Body of pancreas (tissue), 4 donors: ENCODE measurements at places on chromosomes 2 and 18.

GRCh38 chr2:175966839-175967238 is 35.2 kb downstream of the LNPK start:
- DNase-seq, result no peak

GRCh38 chr2:241563981-241564595 is 5.5 kb downstream of the BOK start:
- no peak for DNase-seq

GRCh38 chr2:232398293-232399034 is 8.2 kb upstream of the ALPG start:
- DNase-seq, result no peak

- no peak for DNase-seq
Observed at GRCh38 chr2:102522890-102523289, 49.9 kb downstream of the SLC9A4 start.

DNA sequence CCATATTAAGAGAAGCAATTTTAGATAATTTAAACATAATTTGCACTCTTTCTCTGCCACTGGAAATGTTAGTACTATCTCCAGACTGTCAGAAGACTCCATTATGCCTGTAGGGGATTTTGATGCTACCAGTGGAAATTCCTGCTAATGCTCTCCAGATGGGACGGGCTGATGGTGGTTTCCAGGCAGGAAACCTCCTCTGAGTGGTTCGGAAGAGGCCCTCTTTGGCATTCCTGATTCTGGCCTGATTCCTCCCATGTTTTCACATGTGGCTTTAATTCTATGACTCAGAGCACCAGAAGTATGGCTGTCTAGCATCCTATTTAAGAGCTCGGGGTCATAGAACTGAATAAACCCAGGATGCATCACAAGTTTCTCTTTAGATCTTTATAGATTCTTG is 70.9 kb upstream of the ST6GAL2 start:
- no peak for DNase-seq

GRCh38 chr18:48030616-48031480 is 100.4 kb upstream of the SMAD2 start:
- peak; percentile 73 for DNase-seq

DNA sequence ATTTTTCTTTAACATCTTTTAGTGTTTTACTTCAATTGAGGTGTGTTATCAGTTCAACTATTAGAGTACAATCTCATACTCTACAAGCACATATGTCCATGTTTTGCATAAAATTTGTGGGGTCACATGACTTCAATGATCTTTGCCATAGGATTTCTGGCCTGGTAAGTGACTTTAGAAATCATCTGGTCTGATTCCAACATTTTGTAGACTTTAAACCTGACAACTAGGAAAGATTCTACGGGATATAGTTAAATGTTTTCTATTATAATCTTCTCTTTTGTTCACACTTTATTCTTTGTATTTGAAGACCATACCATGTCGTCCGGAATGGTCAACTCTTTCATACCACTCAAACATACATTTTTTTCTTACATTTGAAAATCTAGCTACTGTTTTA is 62.0 kb upstream of the NEUROD1 start:
- DNase-seq, result no peak

- DNase-seq, result no peak
Observed at GRCh38 chr2:119574108-119574815, 30.0 kb downstream of the CFAP221 start.

DNA sequence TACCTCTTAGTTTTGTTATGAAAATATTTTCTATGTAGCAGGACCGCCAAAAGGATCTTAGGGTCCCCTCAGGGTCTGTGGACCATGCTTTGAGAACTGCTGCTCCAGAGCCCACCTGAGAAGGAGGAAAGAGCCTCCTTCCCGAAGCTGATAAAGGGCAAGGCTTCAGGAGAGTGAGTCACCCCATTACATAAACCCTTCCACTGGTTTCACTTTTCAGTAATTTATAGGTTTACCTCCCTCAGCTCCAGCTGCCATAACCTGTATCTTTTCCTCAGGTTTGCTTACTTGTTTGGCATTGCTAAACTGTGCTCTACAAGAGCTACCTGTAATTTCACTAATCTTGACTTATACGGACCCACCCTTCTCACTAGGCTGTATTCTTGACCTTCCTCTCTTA is 6.6 kb downstream of the TTLL4 start:
- DNase-seq, result no peak

DNA sequence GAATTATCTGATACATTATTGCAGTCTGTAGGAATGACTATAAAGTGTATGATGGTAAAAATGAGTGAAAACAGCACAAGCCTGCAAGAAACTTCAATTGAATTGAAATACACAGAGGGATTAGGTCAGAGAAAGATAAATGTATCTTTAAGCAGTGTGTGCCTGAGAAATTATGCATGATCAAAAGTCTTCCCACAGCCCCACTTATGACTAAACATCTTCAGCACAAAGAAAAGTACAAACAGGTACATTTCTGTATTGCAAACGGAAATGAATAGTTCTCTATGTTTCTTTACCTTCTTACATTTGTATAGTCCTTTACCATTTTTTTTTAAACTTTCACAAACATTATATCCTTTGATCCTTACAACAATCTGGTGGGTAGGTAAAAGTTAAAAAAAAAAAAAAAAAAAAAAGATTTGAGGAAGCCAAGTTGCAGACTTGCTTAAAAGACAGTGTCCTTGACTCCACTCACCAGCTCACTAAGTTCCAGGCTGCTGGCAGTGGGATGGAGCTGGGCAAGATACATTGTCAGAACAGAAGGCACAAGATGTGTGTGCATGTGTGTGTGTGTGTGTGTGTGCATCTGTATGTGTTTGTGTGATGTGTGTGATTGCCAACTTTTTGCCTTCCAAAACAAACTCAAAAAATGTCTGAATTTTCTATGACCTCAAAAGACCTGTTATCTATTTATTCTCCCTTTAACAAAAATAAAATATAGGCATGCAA is 423.7 kb upstream of the ACVR2A start:
- DNase-seq, result no peak

DNA sequence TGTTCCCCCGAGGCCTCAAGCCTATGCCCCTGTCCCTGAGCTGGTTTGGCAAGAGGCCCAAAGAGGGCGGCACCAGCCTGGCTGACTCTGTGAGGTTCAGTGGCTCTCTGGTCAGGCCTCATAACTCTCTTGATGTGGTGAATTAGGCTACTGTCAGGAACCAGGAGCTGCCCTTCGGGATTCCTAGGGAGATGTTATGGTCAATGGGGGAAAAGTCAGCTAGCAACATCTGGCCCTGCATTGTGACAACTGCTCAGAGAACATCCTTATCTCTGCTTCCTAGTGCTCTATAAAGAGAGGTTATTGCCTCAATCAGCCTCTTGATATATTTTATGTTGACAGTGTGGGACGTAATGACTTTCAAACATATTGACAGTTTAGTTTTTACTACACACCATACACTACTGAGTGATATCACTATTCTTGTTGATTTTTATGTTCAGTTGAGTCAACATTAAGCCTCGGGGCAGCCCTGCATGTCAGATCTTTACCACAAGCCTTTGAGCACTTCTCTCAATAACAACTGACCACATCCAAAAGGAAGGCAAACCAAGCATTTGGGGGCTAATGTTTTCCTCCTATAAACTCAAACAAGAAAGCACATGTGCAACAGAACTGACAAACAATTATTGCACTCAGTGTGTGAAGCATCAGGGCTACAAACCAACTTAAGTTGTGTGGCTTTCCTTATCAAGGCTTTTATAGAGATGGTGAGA is 448.3 kb upstream of the SLC14A2 start:
- DNase-seq, result no peak

- DNase-seq, result no peak
Observed at GRCh38 chr18:41873730-41874129, 81.3 kb upstream of the PIK3C3 start.

GRCh38 chr2:81523344-81523743 is 1218.8 kb upstream of the LRRTM1 start:
- no peak for DNase-seq

DNA sequence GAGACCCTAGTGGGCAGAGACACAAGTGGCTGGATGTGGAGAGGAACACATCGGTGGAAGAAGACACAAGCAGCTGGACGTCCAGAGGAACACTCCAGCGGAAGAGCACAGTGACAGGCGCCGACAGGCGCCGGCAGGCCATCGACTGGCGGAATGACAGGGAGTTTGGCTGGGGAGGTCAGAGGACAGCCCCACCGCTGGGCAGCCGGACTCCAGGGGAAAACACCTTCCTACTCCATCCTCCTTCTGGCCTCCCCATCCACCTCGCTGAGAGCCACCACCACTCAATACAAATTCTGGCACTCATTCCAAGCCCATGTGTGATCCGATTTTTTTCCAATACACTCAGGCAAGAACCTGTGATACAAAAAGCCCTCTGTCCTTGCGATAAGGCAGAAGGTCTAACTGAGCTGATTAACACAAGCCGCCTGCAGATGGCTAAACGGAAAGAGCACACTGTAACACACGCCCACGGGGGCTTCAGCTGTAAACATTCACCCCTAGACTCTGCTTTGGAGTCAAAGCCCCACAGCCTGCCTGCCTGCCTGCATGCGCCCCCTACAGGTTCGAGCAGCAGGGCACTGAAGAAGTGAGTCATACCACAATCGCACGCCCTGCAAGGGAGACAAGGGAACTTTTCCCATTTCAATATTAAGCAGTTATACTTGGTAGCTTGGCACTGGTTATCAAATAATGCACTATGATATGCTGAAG is 50.2 kb upstream of the LRP1B start:
- DNase-seq, result peak; percentile 21

DNA sequence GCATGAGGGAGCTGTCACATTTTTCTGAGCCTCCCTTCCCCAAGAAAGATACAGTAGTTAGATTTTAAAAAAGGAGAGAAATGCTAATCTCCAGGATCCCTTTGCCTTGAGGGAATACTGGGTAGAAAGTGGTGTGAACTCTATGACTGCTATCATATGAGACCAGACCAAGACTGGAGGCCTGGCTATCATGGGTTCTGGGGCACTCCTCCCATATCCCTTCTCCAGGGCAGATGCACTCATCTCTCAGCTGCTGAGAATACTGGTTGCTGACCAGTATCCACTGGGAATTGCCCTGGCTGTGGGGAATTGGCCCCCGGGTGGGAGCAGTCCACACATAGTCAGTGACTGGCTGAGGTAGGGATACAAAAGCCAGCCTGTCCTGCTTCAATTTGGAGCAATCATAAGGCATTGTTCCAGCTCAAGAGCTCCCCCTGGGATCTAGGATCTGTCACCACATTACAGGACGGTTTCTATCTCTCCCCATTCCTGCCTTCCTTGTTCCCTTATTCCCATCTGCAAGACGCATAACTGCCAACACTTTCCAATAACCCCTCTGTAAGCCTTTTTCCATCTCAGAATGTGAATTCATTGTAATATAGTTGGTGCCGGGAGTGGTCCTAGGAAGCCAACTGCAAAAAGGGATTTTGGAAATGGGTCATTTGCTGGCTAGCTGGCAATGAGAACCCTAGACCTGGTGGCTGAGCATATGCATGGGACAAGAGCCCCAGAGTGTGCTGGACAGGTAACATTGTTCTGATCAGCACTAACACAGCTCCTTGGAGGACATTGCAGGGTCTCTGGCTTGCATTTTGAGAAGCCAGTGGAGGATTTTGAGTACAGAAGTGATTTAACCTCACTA is 35.4 kb upstream of the REEP1 start:
- DNase-seq, result peak; percentile 67

GRCh38 chr18:51107082-51107481 is 77.1 kb downstream of the SMAD4 start:
- DNase-seq, result no peak

DNA sequence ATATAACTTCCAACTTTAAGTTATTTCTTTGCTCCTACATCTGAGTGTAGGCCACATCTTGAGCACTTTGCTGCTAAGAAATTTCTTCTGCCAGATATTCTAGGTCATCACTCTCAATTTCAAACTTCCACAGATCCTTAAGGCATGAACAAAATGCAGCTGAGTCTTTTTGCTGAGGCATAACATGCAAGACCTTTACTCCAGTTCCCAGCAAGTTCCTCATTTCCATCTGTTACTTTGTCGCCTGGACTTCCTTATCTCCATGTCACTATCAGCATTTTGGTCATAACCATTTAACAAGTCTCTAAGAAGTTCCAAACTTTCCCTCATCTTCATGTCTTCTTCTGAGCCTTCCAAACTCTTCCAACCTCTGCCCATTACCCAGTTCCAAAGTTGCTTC is 1077.3 kb upstream of the TMEFF2 start:
- no peak for DNase-seq

DNA sequence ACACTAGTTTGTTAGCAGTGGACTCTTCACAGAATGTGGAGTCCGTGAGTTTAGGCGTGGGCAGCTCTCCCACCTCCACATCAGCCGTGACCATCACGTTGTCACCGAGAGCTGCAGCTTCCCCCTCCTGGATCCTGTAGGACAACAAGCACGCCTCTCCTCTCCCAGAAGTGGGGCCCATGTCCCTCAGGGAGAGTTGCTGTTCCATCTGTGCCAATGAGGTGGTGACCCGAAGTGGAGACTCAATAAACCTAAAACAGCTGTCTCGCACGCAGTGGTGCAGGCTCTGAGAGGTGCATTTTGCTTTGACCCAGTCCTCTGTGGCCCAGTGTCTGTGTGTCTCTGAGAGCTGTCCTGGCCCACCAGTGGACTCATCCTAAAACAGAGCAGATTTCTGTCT is 456.5 kb upstream of the SOX11 start:
- no peak for DNase-seq

GRCh38 chr2:110804915-110805314 is 72.5 kb downstream of the ACOXL start:
- no peak for DNase-seq

- DNase-seq, result no peak
Observed at GRCh38 chr2:28580078-28580477, 84.2 kb downstream of the PLB1 start.

DNA sequence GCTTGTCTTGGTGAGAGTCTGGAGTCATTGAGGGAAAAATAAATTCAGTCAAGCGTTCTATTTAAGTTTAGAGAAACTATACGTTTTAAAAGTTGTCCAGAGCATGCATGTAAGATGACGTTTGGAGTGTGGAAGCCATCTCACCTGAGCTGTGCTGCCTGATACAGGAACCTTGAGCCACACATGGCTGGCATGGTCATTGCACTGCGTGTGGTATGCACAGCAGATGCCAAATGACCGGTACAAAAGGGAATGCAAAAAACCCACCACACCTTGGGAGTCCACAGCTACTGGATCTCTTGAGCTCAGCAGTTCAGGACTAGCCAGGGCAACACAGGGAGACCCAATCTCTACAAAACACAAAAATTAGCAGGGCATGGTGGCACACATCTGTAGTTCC is 4.3 kb downstream of the MZT2B start:
- DNase-seq, result no peak

DNA sequence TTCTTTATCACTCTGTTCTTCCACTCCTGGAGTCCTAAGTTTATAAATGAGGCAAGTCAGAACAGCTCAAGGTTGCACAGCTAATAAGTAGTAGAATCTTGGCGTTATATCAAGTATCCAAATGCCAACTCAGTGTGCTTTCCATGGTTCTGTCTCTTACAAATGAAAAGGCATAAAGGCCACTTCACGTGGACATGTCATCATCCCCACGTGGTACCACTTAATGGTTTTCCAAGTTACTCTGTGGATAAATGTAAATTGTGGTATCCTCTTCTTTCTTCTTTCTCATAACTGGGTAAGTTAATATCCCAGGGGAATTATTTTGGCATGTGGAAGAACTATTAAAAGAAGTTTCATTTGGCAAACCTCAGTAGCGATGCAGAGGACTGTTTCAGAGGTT is 131.5 kb upstream of the L3MBTL4 start:
- DNase-seq, result no peak
